ENCODE measurements at places on chromosomes 12 and 14.

- peak; percentile 52 for DNase-seq
Measured at GRCh38 chr14:102644523-102644922, 52.1 kb downstream of the RCOR1 start.

- no peak for DNase-seq
Measured at GRCh38 chr12:16269946-16270345, 7.5 kb downstream of the SLC15A5 start.

GRCh38 chr12:131732-132495, 65.3 kb downstream of the IQSEC3 start:
- DNase-seq: no peak

DNA sequence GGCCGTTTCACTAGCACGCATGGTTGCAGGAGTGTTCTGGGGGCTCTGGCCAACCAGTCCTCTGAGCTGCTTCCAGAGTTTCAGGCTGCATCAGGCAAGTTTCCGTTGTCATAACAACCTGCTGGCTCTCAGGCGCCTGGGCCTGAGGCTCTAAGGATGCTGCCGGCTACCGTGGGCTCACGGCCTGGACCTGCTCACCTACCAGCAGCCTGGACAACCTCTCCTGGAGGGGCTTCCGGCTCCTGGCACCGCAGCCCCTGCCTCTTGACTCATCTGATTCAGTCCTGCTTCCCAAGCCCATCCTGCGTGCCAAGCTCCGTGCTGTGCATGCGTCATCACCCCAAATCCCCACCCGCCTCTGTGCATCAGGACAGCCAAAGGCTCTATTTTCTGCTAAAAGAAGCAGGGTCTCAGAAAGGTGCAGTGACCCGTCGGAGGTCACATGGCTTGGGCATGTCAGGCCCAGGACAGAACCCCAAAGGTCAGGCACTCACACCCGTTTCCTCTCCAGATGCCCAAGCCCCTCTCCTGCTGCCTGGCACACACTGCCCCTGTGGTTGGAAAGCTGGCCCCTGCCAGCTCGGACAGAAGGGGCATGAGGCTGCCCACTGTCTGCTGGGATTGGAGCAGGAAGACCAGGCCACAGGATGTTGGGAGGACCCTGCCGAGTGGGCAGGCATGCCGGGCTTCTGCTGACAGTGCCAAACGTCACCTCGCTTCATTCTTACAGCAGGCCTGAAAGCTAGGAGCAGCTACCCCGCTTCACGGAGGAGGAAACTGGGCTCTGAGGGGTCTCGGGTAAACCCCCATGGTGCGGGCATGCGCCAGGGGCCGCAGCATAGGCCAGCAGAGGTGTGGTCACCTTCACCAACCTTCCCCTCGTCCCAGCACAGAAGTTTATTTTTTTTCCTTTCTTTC, 5.7 kb downstream of the BEGAIN start:
- DNase-seq: no peak

- DNase-seq: no peak
Measured at GRCh38 chr12:47297993-47298392, 218.2 kb upstream of the AMIGO2 start.

GRCh38 chr12:94500831-94501567, 41.3 kb upstream of the CEP83 start:
- no peak for DNase-seq

GRCh38 chr12:108097160-108097911, 31.8 kb upstream of the WSCD2 start:
- DNase-seq: no peak

DNA sequence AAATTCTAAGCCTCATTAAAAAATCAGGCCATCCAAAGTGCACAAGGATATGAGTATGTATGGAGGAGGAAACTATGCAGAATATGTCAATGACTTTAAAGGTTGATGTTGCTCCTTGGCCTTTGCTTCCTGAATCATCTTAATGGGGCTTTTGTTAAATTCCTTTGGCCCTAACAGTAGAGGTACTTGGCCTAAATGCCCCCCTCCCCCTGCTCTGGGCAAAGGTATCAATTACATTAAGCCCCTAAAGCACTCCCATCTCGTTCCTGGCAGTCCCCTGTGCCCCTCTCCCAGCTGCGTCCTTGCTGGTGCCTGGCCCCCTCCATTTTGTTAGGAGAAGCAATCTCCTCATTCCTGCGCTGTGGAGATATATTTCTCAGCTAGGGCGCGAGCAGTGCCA, 4.8 kb downstream of the COPZ1 start:
- no peak for DNase-seq

- DNase-seq: no peak
Measured at GRCh38 chr12:75790219-75790618, 241.4 kb downstream of the PHLDA1 start.

GRCh38 chr12:71636704-71637115, 26.9 kb downstream of the ZFC3H1 start:
- peak; percentile 30 for DNase-seq

- no peak for DNase-seq
Measured at GRCh38 chr12:55816881-55817344, 611 bp downstream of the SARNP start.

- DNase-seq: no peak
Measured at GRCh38 chr14:29709490-29709889, 218.2 kb downstream of the PRKD1 start.

DNA sequence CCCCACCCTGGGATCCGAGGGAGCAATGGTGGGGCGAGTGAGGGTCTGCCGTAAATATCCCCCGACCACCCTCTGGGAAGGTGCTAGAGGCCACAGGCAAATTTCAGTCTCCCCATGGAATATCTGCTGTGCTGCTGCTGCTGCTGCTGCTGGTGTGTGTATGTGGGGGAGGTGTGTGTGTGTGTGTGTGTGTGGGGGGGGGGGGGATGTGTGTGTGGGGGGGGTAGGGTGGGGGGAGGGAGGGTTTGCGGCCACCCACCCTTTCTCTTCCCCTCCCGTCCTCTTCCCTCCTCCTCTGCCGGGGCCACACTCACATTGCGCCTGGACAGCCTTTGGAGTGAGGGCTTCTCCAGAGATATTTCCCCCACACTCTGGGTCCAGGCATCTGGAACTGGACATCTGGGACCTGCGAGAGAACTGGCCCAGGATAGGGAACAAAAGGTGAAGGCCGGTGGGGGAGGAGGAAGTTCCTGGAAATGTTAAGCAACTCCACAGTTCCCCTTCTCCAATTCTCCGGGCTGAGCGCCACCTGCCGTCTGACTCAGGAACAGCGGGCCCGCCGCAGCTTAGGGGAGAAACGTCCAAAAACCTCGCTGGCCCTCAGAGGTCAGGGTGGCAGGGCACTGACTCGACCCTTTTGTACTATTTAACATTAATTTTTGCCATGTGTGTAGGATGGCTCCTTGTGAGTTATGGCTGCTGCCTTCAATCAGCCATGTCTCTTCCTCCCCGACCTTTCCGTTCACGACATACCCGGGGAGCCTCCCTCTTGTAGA, at the start of gene C1RL:
TSS of gene C1RL (minus strand) at position 419 of the 776 bp plus-strand sequence. CDS start at position 385, 34 bp downstream.
- DNase-seq: peak; percentile 85

DNA sequence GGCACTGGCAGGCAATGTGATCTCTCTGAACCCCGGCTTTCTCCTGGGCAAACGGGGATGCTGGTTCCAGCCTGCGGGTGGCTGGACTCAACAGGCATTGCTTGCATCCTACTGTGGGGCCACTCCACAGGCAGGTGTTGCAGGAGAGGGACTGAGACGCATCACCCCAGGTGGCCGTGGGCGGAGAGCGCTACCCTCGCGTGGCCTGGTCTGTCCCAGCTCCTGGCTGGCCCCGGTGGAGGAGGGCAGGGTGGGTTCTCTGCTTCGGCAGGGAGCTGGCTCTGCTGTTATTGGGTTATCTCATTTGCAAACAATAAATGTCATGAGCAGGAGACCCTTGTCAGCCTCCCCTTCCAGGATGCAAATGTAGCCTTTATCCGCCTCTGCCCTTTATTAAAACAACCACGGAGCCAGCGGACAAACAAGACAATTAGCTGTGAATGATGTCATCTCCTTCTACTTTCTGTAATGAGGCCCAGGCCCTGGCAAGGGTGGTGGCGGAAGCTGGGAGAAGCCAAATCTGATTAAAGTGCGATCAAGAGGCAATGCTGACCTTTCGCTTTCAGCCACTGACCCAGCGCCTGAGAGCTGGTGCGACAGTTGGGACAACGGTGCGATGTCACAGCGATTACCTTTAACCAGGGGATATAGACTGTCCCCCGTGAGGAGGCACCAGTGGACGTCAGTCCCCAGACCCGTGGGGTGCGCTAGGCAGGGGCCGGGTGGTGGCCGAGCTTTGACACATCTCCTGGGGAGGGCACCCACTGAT, 161.8 kb downstream of the KIF26A start:
- DNase-seq: no peak

DNA sequence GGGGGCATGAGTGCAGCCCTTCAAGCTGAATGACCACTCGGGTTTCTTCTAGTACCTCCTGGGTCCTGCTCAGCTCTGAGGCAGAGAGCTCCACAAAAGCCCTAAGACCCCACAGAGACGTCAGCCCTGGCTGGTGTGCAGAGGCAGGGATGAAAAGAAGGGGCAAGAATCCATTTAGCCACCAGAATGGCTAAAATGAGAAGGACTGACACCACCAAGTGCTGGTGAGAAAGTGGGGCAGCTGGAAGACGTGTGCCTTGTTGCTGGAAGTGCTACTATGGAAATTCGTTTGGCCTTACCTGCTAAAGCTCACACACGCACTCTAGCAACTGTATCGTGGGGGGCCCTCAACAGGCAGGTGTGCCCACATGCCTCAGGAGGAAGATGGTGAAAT, 26.7 kb downstream of the RILPL1 start:
- no peak for DNase-seq

- DNase-seq: peak; percentile 19
Measured at GRCh38 chr14:26984311-26985177, 386.7 kb upstream of the NOVA1 start.

DNA sequence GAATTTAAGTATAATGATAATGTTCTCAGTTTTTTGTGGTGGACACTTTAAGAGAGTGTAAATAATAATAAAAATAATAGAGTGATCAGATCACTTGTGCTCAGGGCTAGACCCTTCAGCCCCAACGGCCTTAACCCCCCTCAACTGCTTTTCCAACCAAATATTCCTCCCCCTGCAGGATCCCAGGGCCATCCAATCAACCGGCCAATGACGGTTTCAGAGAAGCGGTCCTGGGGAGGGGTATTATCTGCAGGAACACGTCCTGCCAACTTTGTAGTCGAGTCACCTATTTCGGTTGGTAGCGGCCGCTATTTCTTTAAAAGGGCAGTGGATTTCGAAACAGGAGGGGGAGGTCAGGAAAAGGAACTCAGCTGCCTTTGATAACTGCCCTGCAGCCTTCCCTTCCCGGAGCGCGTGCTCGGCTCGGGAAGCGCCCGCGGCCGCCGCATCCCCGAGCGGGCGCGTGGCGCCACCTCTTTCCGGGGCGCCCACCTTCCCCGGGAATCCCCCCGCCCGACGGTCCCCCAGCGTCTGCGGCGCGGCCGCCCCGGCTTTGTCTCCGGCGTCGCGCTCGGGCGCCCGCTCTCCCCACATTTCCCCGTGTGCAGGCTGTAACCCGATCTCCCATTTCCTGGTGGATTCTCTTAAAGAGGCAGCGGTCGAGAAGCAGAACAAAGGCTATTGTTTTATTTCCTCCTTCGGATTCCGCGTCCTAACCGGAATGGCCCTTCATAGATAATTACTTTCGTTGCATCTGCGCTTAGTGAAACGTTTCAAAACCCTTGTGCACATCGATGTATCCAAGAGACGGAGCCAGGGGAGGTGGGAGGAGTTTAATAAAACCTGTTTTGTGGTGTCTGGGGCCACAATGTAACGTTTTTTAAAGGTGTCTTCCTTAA, 711 bp upstream of the ETV6 start:
- peak; percentile 94 for DNase-seq

- DNase-seq: peak; percentile 1
Measured at GRCh38 chr12:88111074-88111652, 30.7 kb downstream of the CEP290 start.

GRCh38 chr12:9687228-9687627, 17.7 kb downstream of the CLEC2D start:
- DNase-seq: no peak

- no peak for DNase-seq
Measured at GRCh38 chr12:50087995-50088394, 2.9 kb downstream of the SMARCD1 start.

DNA sequence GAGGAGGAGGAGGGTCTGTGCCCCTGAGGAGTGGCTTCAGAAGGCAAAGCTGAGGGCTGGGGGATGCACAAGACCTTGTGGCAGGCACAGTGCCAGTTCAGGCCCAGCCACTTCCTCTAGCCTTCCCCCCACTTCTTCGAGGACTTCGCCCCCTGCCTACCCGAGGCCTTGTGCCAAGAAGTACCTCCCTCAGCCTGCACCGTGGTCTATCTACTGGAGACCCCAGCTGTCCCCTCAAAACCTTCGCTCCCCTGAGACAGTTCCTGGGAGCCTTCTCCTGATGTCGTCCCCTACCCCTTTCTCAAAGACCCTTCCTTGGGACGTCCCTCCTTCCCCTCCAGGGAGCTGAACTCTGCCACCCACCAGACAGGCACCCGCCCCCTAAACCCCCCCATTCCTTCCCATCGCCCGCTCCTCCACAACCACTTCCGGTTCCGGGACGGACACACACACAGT, 604 bp downstream of the ZNF384 start:
- peak; percentile 58 for DNase-seq

DNA sequence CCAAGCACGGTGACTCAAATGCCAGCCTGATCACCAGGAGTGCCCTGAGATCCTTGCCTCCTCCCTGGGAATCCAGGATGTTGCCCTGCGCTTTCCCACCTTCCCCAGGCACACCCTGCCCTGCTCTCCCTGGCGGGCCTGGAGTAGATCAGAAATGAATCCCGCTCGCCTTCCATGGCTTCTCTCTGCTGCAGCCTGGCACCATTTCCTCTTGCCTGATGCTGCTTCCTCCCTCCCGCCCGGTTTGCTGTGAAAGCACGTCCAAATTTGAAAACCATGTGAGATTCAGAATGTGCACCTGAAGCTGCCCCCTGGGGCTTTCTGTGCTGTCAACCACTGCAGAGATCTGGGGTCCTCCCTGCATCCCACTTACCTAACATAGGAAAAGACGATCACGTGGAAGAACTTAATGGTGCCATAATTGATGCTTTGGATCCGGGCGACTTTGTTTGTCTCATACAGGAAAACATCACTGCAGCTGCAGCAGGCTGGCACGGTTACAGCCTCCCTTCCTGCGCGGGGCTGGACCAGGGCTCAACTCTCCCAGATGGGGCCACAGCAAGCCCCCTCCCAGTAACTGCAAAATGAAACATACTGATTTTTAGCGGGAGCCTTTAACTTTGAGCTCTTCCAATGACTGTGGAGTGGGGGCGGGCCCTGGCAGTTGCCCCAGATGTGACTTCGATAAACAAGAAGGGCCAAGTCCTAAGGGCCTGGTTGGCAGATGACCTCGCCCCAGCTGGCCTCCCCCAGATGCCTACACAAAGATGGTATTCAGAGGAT, 24.9 kb upstream of the C12orf76 start:
- DNase-seq: no peak

- no peak for DNase-seq
Measured at GRCh38 chr12:112617153-112617505, 174.4 kb upstream of the RPH3A start.

Data from HL-60 (cell line).